ENCODE measurements at places on chromosomes 3 and 15.

DNA sequence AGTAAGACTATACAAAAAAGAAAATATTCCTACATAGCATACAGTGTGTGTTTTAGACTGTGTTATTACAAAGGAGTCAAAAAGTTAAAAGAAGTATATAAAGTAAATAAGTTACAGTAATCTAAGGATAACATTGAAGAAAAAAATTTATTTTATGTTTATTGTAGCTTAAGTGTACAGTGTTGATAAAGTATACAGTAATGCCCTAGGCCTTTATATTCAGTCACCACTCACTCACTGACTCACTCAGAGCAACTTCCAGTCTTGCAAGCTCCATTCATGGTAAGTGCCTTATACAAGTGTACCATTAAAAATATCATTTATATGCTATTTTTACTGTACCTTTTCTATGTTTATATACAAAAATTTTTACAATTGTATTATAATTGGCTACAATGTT is 220.1 kb downstream of the BCHE start:
- no peak for DNase-seq

DNA sequence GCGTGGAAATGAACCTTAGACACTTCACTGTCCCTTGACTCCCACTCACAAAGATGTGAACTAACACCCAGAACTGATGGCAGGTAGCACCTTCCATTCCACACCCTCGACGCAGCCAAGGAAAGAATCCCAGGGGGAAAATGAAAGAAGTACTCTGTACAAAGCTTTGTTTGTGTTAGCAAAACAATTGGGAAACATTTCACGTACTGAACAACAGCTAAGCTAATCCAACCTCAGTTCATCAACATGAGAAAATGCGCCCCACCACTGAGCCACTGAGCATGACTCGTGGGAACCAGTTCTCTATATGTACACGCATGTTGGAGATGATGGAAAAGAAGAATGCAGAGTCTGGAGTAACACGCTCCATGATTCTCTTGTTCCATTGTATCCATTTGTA is 32.0 kb downstream of the CORO2B start:
- no peak for DNase-seq

DNA sequence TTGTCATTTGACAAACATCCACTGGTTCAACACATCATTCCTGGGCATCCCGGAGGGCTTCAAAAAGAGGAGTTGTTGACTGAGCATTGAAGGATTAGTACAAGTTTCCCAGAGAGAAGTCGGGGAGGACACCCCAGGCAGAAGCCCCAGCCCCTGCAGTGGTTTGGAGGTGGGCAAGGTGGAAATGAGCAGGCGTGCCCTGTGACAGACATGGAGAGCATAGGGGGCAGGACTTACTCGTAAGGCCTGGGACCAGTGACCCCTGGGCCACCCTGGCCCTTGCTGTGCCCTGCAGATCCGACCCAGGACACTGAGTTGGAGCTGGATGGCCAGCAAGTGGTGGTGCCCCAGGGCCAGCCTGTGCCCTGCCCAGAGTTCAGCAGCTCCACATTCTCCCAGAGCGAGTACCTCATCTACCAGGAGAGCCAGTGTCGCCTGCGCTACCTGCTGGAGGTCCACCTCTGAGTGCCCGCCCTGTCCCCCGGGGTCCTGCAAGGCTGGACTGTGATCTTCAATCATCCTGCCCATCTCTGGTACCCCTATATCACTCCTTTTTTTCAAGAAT is 5.9 kb downstream of the PARP3 start:
- no peak for DNase-seq

- DNase-seq: no peak
Observed at GRCh38 chr3:120909602-120909878, 1.5 kb downstream of the STXBP5L start.

DNA sequence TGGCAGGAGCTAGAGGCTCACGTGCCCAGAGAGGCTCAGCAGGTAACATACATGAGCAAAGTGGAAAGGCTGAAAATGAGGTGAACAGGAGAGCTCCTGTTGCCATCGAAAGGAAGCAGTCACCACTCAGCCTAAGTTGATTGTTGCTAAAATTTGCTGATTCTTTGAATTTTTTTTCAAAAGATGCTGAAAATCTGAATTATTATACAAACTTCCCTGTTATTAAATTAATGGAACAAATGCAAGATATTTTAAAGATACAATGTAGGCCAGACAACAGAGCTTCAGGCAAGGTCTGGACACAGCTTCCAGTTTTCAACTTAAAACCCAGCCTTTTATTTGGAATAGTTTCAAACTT is 151.3 kb downstream of the GHSR start:
- DNase-seq: no peak

- peak; percentile 86 for DNase-seq
Observed at GRCh38 chr15:75720787-75721479, 8.3 kb upstream of the CSPG4 start.

GRCh38 chr15:74614744-74615507 is 710 bp upstream of the CLK3 start:
- peak; percentile 92 for DNase-seq

- DNase-seq: no peak
Observed at GRCh38 chr3:117059067-117059955, 349.7 kb downstream of the TUSC7 start.

DNA sequence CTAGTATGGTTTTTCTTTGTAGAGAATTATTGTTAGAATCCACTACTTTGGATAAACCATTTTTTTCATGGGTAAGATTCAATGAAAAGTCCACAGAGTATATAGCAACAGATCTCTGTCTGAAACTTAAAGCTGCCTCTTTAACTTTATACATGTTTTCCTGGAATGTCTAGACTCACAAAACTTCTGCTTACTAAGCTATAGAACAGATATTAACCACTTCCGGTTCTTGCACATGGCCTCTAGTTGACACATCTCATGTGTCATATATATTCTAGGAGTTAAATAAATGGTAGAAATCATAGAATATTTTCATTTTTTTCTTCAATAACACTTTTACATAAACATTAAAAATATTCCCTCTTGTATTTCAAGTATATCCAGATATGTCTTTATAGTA is 1693.9 kb downstream of the SI start:
- no peak for DNase-seq

DNA sequence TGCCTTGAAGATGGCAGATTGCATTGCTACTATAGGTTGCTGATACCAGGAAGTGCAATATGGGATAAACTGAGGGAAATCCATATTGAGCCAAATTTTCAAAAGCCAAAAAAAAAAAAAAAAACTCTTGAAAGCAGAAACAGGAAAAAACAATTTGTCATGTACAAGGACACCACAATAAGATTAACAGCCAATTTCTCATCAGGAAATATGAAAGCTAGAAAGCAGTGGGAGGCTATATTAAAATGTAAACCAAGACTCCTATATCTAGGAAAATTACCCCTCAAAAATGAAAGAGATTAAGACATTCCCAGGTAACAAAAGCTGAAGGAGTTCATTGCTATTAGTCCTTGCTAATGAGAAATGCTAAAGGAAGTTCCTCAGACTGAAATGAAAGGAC is 462.8 kb upstream of the DPH6 start:
- DNase-seq: no peak

DNA sequence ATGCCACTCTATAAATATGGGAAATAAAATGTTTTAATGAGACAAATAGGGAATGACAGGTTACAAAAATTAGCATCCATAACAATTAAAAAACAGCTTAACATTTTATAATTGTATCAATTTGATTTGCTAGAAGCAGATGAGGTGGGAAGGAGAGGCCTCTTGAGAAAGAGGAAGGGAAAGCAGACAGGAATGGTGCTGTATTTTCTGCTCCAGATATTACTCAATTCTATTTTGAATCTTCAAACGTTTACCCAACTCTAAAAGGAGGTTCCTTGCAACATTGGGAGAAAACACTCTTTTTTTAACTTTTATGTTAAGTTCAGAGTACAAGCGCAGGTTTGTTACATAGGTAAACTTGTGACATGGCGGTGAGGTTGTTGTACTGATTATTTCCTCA is 44.9 kb upstream of the ALDH1A3 start:
- no peak for DNase-seq

- no peak for DNase-seq
Observed at GRCh38 chr15:101420232-101420631, 69.3 kb downstream of the PCSK6 start.

- DNase-seq: no peak
Observed at GRCh38 chr3:24936574-24936973, 441.9 kb upstream of the THRB start.

DNA sequence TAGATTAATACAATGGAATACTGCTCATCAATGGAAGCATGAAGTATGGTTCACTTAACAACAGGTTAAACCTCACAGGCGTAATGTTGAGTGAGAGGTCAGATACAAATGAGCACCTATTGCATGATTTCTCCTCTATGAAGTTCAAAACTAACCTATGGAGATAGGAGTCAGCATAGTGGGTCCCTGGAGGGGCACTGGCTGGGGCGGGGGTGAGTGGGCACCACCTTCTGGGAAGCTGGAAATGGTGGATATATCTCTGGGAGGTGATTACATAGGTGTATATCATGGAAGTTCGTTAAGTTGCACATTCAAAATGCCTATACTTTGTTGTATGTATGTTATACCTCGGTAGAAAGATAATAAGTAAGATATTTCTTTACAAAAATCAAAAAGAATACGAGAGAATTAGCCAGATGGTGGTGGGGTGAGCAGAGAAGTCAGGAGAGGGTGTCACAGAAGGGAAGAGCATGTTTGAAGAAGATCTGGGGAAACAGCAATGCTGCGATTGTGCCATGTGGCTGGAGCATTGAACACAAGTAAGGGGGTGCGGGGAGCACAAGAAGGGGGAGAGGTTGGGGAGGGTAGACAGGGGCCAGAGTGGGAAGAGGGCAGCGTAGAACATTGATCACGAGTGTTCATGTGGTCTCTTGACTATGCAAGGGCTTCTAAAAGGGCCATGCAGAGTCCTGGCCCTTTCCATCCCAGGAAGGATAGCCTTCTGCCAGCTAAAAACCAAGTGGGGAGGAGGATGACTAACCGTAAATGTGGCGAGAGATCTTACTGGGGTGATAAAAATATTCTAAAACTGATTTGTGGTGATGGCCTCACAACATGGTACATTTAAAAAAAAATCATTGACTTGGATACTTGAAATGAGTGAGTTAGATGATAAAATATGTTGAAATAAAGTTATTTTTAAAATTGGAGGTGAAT is 30.2 kb downstream of the ITGA11 start:
- DNase-seq: no peak

DNA sequence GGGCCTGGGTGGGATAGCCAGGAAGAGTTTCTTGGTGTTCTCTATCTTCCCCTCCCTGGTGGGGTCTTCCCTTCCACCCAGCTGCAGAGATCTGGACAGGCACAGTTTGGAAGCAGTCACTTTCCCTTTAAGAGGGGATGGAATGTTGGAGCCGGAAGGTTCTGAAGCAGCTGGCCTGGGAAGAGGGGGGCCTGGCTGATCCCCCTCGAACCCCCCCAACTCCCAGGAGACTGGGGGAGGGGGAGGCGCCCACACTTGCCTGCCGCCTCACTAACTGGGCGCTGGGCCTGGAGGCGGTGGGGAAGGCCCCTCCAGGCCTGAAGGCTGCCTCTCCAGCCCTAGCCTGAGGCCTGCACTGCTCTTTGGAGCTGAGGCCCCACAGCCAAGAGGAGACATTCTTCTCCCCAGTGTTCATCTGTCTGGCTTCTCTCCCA is 1.4 kb downstream of the DVL3 start:
- peak; percentile 71 for DNase-seq

GRCh38 chr3:132785292-132785691 is 63.1 kb upstream of the NPHP3 start:
- DNase-seq: no peak

DNA sequence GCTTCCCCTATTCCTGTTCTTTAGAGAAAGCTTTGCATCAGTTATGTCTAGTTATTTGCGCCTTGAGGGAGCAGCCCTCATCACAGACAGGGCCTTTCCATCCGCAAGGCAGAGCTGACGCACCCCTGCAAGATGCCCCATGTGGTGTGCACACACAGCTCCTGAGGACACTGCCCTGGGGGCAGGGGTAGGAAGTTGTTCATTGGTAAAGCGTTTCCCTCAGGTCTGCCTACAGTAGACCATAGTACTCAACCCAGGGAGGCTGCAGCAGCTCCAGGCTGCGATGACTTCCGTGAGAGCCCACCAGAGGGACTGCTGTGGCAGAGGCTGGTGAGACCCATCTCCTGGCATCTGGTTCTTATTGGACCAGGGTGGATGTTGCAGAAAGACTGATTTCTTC is 55.1 kb upstream of the PLXNA1 start:
- DNase-seq: no peak

- no peak for DNase-seq
Observed at GRCh38 chr3:23696842-23697241, 108.9 kb upstream of the UBE2E1 start.

GRCh38 chr3:188403404-188403803 is 249.4 kb downstream of the LPP start:
- no peak for DNase-seq

- no peak for DNase-seq
Observed at GRCh38 chr3:123651449-123652341, 66.8 kb upstream of the HACD2 start.

All from psoas muscle (tissue), 8 donors.